Left renal cortex interstitium (tissue), 4 donors: ENCODE measurements at places on chromosomes 4 and X.

DNA sequence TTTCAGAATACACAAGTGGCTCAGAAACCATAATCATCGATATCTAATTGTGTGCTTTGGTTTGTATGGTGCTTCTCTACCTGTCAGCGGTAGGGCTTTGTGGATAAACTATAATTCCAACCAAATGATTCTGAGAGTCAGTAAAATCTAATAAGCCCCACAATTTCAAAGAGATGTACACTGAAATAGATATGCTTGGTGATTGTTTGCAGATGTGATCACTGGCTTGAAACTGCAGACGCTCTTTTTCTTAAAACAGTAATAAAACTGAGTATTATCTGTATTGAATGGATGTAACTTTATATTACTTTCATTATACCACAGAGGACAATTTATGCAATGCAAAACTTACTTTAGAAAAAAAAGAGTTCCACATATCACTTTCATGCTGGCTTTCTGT is 198.8 kb upstream of the ANXA10 start:
- DNase-seq: no peak

DNA sequence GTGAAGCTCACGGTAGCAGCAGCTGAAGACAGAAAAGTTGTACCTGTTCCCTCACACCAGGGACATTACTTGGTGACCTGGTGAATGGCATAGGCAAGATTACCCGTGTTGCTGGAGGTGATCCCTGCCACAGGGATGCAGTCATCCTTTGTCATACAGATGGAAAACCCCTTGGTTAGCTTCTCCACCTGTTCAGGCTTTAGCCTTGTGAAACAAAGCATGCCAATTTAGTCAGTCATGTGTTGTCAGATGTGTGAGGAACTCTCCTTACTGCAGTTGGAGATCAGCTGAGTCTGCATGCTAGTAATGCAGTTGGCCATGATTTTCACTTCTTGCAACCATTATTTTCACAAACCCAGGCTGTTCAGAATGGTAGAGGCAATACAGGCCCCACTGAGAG is 41.0 kb downstream of the AMELX start:
- DNase-seq: no peak

DNA sequence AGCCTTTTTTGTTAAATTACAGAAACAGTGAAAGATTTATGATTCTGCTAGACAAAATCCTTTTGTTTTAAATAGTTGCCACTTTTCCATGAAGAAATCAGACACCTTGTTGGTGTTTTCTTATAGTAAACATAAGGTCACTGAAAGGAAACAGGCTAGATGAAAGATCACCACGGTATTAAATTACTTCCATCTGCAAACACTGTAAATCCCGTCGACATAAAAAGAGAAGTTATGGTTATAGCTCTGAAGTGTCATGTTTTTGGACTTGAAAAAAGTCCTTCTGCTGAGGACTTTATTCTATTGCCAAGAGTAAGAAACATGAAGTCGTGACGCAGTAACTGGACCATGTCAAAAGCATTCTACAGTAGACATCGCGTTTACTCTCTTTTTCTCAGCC is 567.6 kb upstream of the SLIT2 start:
- DNase-seq: peak; percentile 50

DNA sequence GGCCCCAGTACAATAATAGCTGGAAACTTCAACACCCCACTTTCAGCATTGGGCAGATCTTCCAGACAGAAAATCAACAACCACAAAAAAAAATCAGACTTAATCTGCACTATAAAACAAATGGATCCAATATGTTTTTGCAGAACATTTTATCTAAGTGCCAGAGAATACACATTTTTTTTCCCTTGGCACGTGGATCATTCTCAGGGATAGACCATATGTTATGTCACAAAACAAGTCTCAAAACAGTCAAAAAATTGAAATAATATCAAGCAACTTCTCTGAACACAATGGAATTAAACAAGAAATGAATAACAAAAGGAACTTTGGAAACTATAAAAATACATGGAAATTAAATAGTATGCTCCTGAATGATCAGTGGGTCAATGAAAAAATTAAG is 576.3 kb downstream of the PCDH19 start:
- DNase-seq: no peak

- no peak for DNase-seq
Measured at GRCh38 chrX:9464435-9465371, at the start of gene TBL1X. Gene TBL1X (plus strand): TSS chrX:9465058. CDS start chrX:9653587, 188,529 bp downstream.

DNA sequence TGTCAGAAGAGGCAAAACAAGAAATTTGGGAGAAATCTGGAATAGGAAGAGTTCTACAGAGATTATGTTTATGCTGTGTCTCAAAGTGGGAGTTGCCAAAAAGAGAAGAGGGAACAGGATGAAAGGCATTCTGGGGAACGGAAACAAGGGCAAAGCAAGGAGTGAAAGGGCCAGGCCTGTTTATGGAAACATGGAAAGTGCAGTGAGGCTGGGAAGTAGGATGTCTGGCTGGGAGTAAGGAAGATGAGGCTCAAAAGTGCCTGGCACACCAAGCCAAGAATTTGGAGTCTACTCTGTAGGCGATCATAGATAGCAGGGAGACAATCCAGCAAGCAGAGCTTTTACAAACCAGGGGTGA is 1.8 kb upstream of the CUL4B start:
- no peak for DNase-seq
